ENCODE measurements at places on chromosomes 4 and X.

- DNase-seq: no peak
Observed at GRCh38 chr4:84938316-84938715, 28.2 kb downstream of the WDFY3 start.

DNA sequence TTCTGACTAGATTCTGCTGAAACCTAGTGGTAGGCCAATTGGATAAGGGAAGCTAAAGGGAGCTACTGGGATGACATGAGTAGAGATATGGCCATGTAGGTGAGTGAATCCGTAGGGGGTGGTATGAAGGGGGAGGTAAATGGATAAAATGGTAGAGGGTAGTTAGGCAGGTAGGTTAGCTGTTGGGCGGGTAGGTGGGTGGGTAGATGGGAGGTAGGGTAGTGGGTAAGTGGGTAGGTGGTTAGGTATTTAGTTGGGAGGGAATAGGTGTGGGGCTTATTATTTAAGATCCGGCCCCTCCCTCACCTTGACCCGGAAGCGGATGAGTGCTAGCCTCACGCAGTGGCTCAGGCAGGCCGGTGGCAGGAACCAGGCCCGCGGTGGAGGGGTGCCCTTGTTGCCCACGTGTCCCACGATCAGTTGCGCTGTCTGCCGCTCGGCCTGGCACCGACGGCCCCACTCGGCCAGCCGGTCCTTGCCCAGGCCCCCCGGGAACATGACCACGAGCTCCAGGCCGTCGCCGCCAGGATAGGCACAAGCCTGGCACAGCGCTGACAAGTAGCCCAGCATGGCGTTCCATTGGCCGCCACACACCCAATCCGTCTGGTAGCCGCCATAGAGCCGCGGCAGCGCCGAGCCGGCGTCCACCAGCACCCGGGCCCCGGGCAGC, 725 bp downstream of the FAM120C start:
- no peak for DNase-seq

- DNase-seq: no peak
Observed at GRCh38 chrX:40646489-40647306, 663 bp downstream of the CXorf38 start.

GRCh38 chr4:152738827-152739226, 40.7 kb downstream of the TIGD4 start:
- DNase-seq: no peak

DNA sequence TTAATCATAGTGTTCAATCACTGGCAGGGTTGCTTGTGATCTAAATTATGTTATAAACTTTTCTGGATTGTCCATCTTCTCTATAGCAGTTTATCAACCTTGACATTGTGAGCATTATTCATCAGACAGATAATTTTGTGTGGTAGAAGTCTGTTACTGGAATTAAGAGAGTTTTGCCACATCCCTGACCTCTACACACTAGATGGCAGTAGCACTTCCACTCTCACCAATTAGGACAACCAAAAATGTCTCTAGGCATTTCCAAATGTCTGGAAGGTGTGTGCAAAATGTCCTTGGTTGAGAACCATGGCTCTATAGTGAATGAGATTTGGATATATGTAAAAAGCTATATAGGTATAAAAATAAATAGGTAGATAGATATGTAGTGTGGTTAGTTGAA, 324.1 kb upstream of the FAM47C start:
- no peak for DNase-seq

DNA sequence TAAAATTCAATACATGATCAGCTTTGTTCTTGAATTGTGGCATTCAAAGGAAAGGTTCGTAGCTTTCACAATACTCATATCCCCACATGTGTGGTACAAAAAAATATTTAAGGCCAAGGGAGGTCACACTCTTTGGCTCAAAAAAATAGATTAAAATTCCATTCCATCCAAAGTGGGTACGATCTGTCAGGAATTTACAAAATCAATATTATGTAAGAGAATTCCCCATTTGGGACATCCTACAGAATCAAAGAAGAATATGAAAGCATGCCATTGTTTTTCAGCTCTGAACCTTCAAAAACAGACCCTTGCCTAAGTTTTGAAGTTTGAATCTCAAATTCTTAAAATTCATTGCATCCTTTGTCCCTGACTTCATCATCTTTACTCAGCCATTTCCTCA, 85.8 kb downstream of the MID1 start:
- DNase-seq: no peak

DNA sequence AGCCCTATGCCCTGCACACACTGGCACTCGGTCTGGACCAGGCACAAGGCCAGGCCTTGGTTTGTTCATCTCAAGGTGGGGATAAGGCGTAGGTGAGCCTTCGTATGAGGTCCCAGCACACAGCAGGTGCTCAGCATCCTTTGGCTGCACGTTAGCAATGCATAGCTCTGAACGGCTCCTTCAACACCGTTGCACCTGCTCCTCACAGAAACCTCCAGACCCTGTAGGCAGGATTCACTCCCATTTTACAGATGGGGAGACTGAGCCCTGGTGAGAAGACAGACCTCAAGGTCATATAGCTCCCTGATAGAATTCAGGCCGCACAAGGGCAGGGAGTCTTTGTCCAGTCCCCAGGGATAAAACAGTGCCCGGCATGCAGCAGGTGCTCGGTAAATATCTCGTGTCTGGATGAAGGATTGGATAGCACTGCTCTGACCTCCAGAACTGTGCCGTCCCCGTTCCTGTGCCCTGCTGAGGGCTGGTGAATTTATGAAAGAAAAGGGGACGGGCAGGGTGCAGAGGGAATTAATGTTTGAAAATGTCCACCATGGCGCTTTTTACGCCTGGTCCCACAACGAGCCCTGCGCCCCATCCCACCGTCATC, 2.4 kb downstream of the PPP2R2C start:
- DNase-seq: no peak

- no peak for DNase-seq
Observed at GRCh38 chr4:1242506-1243450, 6.2 kb downstream of the CTBP1 start.

GRCh38 chr4:181503687-181504390, 739.4 kb upstream of the TENM3 start:
- no peak for DNase-seq

- no peak for DNase-seq
Observed at GRCh38 chrX:30655991-30656390, 2.8 kb downstream of the GK start.

DNA sequence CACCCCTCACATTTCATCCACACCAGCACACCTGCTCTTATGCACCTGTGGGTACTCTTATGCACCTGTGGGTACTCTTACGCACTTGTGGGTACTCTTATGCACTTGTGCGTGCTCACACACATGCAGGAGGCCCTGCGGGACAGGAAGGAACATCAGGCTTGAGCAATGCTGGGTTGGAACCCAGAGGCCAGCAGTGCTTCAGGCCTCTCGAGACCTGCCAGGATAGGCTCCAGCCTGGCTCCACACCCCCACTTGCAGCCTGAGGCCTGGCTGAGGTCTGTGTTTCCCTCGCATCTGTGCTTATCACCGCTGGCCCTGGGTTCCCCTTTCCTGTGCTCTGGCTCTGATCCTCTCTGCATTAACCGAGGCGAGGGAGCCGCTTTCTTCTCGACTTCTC, 34.7 kb downstream of the SORCS2 start:
- DNase-seq: peak; percentile 93

DNA sequence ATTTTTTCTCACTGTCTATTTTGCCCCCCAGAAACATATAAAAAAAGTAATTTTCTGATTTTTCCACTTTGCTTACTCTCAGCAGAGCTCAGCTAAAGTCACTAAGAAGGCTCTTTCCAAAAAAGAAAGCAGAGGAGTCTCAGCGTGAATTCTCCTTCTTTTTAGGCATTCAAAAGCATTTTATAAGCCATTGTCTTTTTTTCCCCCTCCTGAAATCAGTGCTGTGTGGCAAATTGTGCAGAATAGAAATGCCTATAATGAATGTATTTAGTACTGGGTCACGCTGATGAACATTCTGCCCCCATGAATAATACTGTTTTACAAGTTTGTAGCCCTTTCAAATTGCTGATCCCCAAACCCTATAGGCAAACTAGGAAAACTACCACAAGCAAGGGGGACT, 1.6 kb upstream of the PCDH18 start:
- DNase-seq: no peak

DNA sequence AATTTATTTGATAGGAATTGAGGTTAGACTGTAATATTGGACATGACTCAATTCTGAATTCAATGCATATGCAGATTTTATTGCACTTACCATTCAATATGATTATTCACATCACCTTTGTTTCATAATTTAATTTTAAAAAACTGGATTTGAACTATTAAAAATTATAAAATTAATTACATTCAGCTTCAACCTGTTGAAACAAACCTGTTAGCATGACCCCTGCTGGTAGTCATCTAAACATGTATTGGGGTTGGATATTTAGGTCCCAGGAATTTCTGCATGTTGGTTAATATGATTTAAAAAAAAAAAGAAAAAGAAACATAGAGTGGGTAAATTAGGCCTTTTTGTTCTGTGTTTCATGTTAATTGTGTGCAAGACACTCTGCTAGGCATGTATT, 85.9 kb downstream of the ARSJ start:
- no peak for DNase-seq

DNA sequence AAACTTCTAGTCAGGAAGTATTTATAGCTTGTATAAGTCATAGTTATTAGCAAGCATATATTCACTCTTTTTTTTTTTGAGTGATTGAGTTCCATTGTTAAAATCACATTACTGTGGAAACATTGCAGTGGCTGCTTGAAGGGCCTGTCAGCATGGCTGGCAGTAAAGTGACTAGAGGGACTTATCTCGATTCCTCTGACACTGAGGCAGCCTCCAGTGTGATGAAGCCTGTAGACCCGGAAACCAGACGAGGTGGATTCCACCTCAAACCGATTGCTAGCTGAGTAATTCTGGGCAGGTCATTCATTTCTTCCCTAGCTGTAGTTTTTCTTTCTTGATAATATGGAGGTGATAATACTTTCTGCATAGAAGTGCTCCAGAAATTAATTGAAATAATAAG, 4.7 kb downstream of the FAM149A start:
- no peak for DNase-seq

DNA sequence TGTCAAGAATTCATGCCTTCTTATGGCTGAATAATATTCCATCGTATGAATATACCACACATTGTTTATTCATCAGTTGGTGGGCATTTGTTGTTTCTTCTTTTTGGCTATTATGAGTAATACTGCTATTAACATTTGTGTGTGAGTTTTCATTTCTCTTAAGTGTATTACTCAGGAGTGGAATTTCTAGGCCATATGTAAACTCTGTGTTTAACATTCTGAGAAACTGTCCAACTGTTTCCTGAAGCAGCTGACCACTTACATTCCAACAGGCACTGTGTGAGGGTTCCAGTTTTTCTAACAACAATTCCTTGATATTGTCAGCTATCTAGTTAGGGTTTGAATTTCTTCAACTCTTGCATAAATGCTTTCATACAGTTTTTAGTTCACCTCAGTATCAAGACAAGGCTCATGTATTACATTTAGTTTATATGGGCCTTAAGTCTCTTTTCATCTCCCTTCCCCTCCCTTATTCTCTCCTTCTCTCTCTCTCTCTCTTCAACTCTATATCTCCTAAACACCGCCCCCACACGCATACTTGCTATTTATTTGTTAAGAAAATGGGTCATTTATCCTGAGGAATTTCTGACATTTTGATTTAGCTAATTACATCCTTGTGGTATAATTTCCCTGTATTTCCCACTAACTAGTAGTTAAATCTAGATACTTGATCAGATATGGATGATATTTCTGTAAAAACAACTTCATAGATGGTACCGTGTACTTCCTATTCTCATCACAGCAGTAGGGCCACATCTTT, 77.4 kb downstream of the WDR19 start:
- DNase-seq: no peak

DNA sequence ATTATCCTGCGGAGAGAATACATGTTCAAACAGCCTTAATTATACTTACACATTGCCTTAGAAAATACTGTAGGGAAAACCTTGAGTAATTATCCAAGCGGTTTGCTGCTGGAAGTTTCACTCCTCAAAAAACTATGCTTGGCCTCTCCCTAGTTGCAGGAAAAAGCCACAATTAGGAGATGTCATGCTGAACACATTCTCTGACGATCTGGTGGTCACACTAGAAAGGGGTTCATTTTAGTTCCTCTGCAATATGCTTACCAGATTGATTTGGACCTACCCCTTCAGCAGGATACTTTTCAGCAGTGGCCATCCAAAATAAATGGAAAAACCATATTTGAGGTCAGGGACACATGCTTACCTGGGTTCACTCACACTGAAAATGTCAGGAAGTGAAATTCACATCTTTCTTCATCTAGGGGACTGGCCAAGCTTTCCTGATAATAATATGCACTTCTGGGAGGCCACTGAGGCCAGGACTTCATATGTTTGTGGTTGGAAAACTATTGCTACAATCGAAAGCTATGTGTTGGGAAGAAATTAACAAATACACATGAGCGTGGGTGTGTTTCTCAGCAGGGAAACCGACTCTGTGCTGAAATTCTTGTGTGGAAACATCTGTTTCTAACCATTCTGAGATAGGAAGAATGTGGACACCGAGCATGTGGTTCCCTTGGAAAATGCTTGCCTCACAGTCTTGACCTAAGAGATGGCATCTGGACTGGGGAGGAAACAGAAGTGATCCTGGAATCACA, 68.8 kb downstream of the ATXN3L start:
- no peak for DNase-seq

DNA sequence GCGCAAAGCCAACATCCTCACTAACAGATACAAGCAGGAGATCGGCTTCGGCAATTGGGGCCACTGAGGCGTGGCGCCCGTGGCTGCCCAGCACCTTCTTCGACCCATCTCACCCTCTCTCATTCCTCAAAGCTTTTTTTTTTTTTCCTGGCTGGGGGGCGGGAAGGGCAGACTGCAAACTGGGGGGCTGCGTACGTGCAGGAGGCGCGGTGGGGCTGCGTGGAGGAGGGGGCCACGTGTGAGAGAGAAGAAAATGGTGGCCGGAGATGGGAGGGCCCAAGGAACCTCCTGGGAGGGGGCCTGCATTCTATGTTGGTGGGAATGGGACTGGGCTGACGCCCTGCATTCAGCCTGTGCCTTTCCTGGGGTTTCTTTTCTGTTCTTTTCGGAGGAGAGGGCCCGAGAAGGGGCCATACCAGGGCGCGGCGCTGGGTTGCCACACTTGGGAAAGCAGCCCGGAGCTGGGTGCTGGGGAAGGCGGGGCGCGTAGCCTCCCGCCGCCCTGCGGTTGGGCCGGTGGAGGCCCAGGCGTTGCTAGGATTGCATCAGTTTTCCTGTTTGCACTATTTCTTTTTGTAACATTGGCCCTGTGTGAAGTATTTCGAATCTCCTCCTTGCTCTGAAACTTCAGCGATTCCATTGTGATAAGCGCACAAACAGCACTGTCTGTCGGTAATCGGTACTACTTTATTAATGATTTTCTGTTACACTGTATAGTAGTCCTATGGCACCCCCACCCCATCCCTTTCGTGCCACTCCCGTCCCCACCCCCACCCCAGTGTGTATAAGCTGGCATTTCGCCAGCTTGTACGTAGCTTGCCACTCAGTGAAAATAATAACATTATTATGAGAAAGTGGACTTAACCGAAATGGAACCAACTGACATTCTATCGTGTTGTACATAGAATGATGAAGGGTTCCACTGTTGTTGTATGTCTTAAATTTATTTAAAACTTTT, 4.5 kb downstream of the MID1IP1 start:
- DNase-seq: no peak
